ENCODE measurements at places on chromosomes 16 and 17. TPM values are rescaled to one million over a fixed set of nuclear protein-coding genes. Genes with fewer than 3 reads are reported as not detected.

GRCh38 chr17:17778308-17779014 lies 58.3 kb downstream of the SREBF1 start:
- H3K36me3 ChIP-seq: no peaks in the 10 kb centered on the region
- peaks cover 24% of the 10 kb centered on the region for H3K4me1 ChIP-seq
- no peak overlapping the region for H3K4me3 ChIP-seq
- peaks cover 28% of the 10 kb centered on the region for H3K27me3 ChIP-seq
- DNase-seq: no peak
- peak overlapping the region; percentile 50 for H3K27ac ChIP-seq

- no peak overlapping the region for H3K4me3 ChIP-seq
- H3K27ac ChIP-seq: no peak overlapping the region
- no peaks in the 10 kb centered on the region for H3K27me3 ChIP-seq
- H3K36me3 ChIP-seq: no peaks in the 10 kb centered on the region
- DNase-seq: no peak
Measured at GRCh38 chr16:52929478-52930400, 123.0 kb downstream of the CHD9NB start.

DNA sequence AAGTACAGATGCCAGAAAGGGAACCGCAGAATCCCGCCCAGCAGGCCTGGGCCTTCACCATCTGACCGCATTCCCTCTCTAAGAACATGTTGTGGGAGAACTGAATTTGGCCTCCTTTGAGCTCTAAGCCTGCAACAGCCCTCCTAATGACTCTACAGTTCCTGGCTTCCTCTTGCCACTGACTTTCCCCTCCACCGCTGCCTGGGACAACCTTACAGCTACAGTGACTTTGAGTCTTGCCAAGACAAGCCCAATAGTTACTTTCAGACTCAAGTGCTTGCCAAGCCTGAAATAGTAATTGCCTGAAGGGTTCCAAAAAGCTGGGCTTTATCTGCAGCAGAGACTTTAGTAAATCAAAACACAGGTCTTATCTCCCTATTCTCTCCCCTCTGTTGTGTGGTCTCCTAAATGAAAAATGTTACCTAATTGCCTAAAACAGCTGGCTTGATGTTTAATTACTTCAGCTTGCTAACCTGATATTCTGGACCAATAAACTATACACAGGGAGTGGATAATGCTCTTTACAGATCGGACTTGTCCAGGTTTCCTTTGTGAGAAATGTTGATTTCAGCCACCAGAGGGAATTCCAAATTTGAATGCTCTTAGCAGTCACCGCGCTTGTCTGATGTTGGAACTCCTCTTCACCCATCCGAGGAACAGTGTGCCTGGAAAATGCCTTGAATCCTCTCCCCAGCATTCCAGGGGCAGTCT lies 85.1 kb upstream of the TBX2 start:
- no peak for DNase-seq
- H3K27me3 ChIP-seq: no peaks in the 10 kb centered on the region

Gene CLEC18C
- not detected for total RNA-seq

Gene SLC43A2
- 73.4 TPM for total RNA-seq

Gene KRT13
- total RNA-seq: not detected

- no peak for DNase-seq
- no peaks in the 10 kb centered on the region for H3K27me3 ChIP-seq
- no peak overlapping the region for H3K4me3 ChIP-seq
- H3K36me3 ChIP-seq: peaks cover 8% of the 10 kb centered on the region
- H3K27ac ChIP-seq: no peak overlapping the region
Measured at GRCh38 chr17:4109449-4109848, 33.4 kb downstream of the ZZEF1 start.

DNA sequence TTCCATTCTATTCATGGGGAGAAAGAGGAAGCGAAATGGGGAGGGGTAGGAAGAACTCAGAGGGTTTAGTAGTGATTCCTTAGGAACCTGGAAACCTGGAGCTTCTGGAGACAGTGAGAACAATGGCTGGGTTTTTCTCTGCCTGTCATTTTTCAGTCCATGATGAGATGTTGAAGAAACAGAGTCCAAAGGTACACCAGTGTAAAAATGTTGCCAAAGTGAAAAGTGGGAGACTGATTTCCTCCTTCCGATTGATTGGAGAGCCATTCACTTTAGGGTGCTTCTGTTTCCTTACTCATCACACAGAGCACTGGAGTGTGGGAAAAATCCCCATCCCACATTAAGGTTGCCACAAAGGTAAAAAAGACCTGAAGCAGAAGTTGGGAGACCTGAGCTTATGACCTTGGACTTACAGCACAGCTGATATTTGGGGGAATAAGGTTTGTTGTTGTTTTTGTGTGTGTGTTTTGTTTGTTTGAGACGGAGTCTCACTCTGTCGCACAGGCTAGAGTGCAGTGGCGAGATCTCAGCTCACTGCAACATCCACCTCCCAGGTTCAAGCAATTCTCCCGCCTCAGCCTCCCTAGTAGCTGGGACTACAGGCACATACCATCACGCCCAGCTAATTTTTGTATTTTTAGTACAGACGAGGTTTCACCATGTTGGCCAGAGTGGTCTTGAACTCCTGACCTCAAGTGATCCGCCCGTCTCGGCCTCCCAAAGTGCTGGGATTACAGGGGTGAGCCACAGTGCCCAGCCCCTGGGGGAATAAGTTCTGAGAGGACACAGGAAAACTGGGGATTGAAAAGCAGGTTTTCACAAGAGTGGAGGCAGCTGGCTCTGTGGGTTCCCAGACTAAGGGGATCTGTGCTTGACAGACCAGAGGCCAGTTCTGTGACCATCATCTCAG lies 1.4 kb upstream of the DHX8 start:
- DNase-seq: no peak
- H3K27me3 ChIP-seq: no peaks in the 10 kb centered on the region
- no peaks in the 10 kb centered on the region for H3K36me3 ChIP-seq
- H3K4me3 ChIP-seq: no peak overlapping the region
- peaks cover 35% of the 10 kb centered on the region for H3K4me1 ChIP-seq
